ENCODE measurements at places on chromosomes 5 and 9.

DNA sequence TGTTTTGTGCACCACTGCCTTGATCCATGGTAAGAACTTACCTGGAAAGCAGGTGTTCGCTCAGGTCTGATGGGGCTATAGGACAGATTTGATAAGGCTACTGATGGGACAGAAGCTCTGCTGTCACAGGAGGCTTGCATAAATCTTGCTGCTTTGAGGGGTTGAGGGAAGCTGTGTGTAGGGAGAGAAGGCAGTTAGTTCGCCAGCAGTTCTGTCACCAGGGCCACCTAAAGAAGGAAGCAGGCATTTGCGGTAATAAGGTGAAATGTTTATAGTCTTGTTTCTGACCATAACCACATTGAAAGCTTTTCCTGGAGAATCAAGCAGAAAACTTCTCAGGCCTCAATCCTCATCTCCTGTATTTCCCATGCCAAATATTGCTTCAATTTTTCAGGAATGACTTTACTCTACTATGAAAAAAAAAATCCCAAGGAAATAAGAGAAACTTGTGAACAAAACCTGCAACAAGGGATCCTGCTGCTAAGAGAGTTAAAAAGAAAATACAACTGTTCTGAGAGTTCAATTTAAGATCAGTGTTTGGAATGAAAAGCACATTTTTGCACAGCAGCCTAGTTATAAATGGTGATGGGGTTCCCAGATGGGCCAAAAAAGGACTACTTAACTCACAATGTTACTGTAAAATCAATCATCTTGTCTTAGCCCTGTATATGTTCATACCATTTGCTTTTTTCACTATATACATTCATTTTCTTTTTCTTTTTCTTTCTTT lies 122.0 kb upstream of the RANBP3L start:
- no peak for DNase-seq

DNA sequence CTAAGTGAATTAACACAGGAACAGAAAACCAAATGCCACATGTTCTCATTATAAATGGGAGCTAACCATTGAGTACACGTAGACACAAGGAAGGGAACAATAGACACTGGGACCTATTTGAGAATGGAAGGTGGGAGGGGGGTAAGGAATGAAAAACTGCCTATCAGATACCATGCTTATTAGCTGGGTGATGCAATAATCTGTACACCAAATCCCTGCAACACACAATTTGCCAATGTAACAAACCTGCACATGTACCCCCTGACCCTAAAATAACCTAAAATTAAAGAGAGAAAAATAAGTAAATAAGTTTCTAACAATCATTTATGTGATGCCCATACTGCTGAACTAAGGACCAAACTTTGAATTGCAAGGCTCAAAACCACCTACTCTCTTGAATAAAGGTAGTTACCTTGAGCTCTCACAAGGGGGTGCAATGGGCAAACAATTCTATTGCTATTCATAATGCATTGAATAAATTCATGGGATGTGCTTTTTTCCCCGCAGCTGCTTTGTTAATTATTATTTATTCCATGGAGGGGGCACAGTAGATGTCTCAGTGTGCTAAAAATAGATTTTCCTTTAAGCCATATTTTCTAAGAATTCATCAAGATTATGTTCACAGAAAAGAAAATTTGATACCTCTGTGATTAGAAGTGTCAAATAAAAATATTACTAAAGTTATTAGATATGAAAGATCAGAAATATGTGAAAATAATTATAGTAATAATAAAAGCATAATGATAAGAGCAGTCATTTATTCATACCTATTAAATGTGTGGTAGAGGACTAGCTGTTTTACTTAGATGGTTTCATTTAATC lies 76.2 kb upstream of the PTPN3 start:
- DNase-seq: peak; percentile 21

GRCh38 chr5:163730206-163730756 lies 224.9 kb downstream of the MAT2B start:
- no peak for DNase-seq

GRCh38 chr5:45264447-45264846 lies 431.7 kb downstream of the HCN1 start:
- DNase-seq: no peak
